ENCODE measurements at places on chromosomes 6 and 20.

DNA sequence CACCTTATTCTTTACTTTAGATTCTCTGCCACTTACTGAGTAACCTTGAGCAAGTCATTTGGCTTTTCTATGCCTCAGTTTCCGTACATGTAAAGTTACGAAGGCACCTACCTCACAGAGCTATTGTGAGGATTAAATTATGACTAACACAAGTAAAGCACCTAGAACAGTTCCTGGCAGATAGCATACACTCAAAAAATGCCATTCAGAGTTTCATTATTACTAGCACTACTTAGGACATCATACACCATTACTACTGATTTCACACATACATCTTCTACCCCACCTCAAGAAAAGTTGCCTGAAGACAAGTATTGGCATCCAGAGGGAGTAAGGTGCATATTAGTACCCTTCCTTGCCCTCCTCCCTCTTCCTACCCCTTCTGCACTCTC is 107.8 kb downstream of the OGFRL1 start:
- DNase-seq: no peak

DNA sequence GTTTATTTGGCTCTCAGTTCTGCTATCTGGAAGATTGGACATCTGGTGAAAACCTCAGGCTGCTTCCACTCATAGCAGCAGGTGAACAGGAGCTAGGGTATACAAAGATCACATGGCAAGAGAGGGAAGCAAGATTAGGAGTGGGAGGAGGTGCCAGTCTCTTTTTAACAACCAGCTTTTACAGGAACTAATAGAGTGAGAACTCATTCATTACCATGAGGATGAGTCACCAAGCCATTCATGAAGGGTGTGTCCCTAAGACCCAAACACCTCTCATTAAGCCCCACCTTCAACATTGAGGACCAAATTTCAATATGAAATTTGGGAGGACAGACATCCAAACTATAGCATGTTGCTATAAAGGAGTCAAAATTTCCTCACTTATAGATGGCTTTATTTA is 85.4 kb upstream of the HCRTR2 start:
- DNase-seq: no peak

- DNase-seq: no peak
Observed at GRCh38 chr6:114735025-114735735, 392.4 kb upstream of the HS3ST5 start.

DNA sequence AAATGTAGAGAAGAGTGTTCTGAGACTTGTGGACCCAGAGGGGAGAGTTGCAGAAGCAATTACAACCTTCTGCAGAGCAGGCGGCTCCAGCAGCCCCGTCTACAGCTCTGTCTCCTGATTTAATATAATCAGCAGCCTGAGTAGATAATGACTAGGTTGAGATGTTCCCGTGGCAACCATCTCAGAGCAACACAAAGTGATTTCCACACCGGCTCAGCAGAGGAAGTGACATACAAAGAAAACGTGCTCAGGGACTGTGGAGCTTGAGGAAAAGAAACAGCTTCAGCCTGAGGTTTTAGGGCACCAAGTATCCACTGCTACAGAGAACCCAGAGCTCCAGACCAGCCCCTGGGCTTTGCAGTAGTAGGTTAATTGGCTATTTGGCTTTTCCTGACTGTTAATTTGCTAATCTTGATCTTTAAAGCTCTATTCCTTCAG is 136.4 kb downstream of the MTFR2 start:
- peak; percentile 76 for DNase-seq

- DNase-seq: no peak
Observed at GRCh38 chr6:126824226-126824625, 294.2 kb upstream of the RSPO3 start.

- DNase-seq: no peak
Observed at GRCh38 chr6:10561611-10562199, 40.6 kb downstream of the GCNT2 start.

- DNase-seq: no peak
Observed at GRCh38 chr6:122994256-122994655, 1.8 kb upstream of the CLVS2 start.

- no peak for DNase-seq
Observed at GRCh38 chr6:113819169-113819830, 37.8 kb upstream of the MARCKS start.

GRCh38 chr20:23167431-23167830 is 81.3 kb upstream of the CD93 start:
- DNase-seq: no peak

DNA sequence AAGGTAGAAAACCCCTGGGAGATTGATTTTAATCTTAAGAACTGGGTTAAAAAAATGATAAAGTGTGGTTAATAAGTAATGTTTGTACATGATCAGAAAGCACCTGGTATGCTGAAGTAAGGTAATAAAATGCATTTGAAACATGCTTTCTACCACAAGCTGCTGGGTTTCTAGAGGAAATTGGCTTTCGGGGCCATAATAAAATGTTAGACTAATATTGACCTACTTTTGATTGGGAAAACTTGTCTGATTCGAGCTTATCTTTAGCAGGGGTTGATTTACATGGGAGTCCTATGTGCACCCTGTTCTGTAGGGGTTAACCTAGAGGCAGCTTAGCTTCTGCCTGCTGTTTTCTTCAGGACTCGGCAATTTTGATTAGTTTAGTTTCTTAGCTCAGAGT is 50.5 kb downstream of the CRYBG1 start:
- DNase-seq: no peak

DNA sequence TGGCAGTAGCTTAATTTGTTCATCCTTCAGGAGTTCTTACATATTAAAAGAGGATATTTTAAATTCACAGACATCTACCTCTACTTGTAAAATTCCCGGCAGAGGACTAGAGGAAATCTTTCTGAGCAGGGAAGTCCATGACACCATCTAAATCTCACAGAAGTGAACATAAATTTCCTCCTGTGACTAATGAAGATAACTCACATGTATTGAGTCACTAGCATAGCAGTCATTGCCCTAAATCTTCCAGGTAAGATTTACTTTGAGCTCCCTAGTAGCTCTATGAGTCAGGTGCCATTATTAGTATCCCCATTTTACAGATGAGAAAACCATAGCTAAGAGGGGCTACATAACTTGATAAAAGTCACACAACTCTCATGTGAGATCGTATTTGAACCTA is 1058.6 kb upstream of the FLRT3 start:
- DNase-seq: no peak

GRCh38 chr6:15615802-15616201 is 47.0 kb downstream of the DTNBP1 start:
- DNase-seq: no peak

- no peak for DNase-seq
Observed at GRCh38 chr20:43913291-43914025, 1.2 kb upstream of the TOX2 start.

DNA sequence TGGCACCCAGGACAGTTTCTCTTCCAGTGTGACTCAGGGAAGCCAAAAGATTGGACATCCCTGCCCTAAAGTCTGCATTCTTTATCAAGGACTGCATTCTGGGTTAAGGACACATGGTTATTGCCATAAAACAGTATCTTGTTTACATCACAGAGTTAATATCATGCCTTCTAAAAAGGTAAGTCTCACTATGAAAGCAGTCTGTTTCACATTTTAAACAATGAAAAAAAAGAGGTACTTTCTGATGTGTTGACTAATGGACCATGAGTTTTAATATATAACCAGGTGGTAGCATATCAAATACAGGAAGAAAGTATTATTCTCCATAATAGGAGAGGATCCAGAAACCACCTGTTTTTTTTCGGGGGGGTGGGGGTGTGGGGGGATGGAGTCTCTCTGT is 93.7 kb downstream of the TIAM2 start:
- no peak for DNase-seq

DNA sequence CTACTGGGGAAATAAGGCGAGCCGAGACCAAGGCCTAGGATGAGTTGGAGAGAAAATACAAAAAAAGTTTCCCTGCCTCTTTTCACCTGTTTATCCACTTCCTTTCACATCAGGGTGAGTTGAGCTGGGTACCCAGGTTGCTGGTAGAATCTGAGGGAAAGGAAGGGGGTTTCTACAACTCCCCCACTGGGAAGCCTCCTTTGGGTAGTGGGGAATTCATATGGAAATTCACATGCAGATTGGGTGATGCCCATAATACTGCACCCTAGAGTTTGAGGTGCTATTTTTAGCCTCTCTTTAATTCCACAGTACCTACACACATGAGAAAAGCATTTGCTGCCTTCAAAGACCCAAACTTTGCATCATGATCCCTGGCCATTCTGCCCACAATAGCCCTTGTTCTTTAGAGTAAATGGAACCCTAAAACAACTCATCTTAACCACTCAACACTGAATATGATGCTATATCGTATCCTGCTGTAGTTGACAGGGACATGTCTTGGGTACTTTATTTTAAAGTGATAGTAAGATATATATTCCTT is 2.7 kb downstream of the OSTM1 start:
- no peak for DNase-seq

DNA sequence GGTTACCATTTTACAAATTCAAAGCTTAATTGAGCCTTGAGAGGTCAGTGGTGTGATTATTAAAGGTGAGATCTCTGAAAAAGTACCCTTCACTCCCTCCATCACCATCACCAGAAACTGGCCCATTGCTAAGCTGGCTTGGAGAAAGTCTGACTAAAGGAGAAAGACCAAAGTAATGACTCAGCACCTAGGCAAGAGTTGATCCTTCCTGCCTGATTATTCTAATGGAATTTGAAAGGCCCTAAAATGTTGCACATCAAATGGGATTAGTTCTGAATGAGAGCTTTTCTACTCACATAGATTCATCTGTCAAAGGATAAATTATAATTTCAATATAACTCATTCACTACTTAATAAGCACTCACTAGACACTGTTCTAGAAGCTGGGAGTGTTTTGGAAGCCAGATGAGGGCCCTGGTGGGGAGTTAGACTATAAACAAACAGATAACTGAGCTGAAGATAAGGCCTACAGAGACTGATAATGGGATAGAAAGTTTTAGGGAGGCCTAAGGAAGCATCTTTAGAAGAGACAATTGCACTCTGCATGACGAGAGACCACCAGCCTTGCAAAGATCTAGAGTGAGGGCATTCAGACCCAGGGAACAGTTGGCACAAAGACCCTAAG is 366.7 kb downstream of the SYNE1 start:
- no peak for DNase-seq

DNA sequence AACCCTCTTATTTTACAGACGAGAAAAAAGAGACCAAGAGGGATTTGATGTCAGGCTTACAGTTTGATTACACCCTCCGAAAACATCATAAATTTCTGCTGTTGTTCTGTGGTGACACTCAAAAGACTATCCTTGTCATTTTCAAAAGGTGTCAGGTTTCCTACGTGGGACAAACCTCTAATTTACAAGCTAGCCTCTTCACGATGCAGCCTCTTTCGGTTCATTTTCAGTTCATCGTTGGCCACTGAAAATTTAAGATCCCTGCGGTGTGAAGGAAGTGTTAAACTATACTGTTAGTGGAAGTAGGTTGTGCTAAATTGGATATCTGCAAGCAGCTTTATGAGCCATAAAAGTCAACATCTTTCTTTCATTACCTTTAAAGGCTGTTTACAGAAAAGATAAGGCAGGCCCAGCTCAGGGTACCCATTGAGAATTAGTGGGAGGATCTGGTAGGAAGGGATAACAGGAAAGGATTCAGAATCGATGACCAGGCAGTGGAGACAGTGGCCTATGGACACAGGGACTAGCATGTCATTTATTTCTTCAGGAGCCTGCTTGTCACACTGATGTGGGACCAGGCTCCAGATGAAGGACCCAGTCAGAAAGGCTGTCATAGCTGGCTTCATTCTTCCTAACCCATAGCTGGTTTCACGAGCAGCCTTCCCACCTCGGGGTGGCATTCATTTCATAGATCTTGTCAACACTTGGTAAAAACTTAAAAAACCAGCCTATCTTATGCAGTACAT is 329.1 kb upstream of the SOX4 start:
- DNase-seq: peak; percentile 17
